ENCODE measurements at places on chromosomes 3 and 15. TPM values are rescaled to one million over a fixed set of nuclear protein-coding genes. Genes with fewer than 3 reads are reported as not detected.

DNA sequence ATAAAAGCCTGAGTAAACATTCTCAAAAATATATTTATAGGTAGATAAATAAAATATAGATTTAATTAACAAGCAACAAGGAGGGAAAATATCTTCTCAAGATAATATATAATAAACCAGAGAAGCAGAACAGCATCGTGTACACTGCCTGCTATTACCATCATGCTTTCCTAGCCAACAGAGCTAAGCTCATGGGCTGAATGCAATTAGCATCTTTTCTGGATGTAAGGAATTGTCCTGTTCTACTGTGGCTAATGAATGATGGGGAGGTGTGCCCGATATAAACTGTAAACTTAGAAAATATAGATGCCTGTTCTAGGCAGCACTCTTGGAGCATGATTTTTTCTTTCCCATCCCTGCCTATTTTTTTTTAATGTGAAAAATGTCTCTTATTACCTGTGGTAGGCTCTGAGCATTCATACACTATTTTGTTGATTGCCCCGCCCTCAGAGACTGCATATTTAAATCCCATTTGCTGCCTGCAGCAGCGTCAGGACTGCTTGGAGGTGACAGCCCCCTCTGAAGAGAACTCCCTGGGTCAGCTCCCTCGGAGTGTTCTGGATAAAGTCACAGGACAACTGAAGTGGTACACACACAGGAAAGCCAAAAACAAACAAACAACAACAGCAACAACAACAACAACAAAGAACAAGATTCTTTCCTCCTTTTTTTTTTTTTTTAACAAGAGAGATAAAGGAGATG lies 312.3 kb downstream of the SATB1 start:
- no peak for DNase-seq

Gene TM4SF4
- total RNA-seq, result 4.1 TPM

DNA sequence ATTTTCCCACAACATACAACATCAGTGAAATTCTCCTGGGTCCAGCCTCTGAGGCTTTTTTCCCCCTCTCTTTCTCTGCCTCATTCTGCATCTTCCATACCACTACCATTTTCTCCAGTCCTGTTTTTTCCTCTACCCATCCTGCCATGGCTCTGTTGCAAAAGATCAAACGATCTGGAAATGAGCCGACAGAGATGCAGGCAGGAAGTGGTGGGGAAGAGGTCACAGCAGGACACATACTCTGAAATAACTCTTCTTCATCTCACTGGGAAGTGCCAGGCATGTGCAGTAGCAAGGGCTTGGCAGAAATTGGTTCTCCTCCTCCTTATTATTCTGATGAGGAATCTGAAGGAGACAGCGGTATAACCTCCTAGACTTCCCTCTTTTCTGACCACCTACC lies 114.3 kb downstream of the CORO2B start:
- no peak for DNase-seq

- no peak for DNase-seq
These were observed 84.3 kb downstream of the HERC1 start for GRCh38 chr15:63749330-63749942.

DNA sequence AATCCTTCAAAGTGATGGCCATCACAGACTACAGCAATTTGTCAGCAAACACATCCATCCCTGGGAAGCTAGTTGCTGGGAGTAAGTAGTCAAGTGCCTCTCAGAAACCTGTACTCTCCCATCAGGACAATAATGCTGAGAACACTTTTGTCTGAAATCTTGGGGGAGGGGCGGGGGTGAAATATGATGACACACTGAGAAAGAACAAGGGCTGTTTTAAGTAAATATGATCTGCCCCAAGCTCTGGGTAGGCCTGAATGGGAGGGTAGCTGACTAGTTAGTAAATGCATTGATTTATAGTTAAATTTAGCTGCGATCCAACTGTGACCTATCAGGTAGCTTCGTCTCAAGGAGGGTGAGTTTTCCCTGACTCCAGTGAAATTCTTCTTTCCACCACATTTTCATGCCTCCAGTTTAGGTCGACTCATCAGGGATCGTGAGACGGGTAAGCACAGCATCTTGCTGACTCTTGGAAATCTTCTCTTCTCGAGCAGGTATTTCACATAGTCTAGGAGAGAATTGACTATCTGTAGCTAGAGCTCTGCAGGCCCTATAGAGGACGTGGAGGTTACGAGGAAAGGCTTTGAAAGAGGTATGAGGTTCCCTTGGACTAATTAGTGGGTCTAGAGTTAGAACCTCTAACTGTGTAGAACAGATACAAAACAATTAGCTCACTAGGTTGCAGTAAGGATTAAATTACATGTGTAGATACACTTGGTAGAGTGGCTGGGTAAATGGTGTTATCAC lies 213.4 kb upstream of the SLC2A2 start:
- no peak for DNase-seq

- no peak for DNase-seq
These were observed 998.4 kb downstream of the IGSF11 start for GRCh38 chr3:118036215-118036614.

DNA sequence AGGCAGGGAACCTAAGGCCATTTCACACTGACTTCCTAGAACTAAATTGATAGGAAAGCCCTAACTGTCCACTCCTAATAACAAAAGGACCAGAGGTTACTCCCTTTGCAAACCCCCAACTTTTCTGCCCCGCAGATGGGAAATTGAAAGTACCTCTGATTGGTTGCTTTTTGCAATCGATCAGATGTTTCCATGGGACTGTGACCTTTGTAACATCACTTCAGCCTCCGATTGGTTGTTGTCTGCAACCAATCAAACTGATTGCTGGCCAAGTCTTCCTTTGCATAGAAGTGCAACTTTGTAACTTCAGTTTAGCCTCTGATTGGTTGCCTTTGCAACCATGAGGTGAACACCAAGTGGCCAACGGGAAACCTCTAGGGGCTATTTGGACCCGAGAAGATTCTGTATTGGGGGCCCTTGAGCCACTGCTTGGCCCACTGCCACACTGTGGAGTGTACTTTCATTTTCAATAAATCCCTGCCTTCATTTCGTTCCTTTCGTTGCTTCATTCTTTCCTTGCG lies 11.3 kb upstream of the KNL1 start:
- DNase-seq, result no peak

DNA sequence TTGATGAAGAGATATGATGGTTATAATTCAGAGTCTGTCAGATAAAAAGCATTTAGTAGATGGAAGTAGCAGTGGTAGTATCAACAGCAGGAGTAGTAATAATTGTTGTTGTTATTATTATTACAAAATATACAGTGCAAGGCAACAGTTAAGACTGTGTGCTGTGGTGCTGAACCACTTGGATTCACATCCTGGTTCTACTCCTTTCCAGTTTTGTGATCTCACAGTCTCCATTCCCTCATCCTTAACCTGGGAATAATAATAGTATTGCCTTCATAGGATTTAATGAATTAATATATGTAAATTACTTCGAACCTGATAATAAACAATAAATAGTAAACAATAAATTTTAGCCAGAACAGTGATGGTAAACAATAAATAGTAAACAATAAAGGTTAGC lies 37.1 kb upstream of the TSC22D2 start:
- no peak for DNase-seq

- DNase-seq, result no peak
These were observed 115.0 kb downstream of the ISL2 start for GRCh38 chr15:76451540-76451939.

GRCh38 chr15:47987908-47988532 lies 132.8 kb upstream of the SLC24A5 start:
- DNase-seq, result no peak

Gene THOC7
- total RNA-seq, result 110 TPM

DNA sequence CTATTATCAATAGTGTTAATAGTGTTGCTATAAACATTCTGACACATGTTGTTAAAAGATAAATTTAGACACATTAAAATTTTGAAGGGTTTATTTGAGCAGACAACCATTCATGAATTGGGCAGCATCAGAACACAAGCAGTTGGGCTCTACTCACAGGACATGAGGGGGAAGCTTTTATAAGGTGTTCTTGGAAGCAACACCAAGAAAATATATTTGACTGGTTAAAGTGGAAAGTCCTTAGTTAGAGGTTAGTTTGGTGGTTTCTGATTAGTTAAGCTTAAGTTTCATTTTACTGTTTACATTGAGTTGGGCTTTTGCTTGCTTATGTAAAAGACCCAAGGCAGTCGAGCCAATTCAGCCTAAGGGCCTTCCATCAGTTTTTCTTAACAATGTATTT lies 220.7 kb downstream of the CD47 start:
- DNase-seq, result no peak

DNA sequence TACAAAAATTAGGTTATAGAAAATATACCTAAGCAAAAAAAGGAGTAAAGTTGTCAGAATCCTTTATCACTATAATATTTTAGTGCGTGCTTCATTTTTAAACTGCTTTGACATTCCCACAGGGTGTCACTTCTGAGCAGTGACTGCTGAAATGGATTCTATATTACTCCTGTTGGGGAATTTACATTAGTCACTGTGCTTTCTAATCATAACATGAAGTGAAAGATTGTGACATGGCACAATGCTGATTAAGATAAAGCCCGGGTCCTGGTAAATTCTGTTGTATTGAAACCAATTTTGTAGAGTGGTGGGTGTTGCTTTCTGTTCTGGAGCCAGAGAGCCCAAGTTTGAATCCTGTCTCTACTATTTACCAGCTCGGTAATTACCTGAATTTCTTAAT lies 36.4 kb upstream of the EHHADH start:
- no peak for DNase-seq

- DNase-seq, result no peak
These were observed 15.6 kb downstream of the KAT2B start for GRCh38 chr3:20055842-20056241.

Gene IQCF5
- not detected for total RNA-seq

GRCh38 chr15:78061963-78062427 lies 15.5 kb downstream of the TBC1D2B start:
- no peak for DNase-seq

- no peak for DNase-seq
These were observed 12.5 kb downstream of the MBNL1 start for GRCh38 chr3:152281133-152281713.

Gene MFAP1
- total RNA-seq, result 13.3 TPM

GRCh38 chr15:76935620-76936019 lies 4.1 kb downstream of the RCN2 start:
- DNase-seq, result no peak

DNA sequence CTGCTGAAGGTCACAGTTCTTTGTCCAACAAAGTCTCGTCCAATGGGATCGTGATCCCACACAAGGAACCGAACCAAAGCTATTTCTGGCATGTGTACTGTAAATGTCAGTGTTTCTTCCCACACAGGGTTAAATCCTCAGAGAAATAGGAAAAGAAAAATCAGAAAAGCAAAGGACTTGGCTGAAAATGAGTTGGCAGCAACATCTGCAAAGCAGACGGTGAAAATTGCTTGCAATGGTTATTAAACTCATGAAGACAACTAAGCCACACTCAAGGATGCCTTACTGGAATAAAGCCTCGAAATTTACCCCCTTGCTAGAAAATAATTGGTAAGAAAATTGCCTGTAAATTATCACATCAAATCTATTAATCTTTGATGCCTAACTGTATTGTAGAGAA lies 195.2 kb upstream of the STRIT1 start:
- no peak for DNase-seq

- no peak for DNase-seq
These were observed 58.1 kb upstream of the AGBL1 start for GRCh38 chr15:86021281-86022264.

DNA sequence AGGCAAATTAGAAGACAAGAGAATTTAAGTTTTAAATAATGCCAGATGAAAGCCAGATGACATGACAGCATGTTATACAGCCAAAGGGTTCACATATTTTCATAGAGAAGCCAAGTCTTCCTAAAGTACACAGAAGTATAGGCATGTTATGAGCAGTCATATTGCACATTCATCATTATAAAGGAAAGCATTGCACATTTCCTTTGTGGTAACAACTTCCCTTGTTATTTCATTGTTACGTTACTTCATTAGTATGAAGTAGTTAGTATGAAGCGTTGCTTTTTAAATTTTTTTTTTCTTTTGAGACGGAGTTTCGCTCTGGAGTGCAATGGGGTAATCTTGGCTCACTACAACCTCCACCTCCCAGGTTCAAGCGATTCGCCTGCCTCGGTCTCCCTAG lies 4.6 kb upstream of the ABCC5 start:
- DNase-seq, result no peak

DNA sequence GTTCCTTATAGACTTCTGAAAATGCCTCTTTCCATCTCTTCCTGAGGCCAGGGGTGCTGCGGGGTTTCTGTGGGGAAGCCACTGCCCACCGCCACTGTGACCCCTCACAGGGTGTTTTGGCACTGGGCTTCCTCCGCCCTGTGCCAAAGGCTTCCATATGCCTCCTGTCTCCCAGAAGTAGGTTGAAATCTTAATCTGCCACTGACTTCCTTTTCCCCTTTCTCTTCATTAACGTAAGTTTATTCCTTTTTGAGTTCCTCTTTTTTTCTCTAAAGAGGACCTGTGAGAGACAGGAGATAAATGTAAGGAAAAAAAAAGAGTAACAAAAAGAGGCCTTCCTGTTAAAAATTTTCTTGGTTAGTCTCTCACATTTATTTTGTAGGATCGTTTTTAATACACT lies 220.5 kb downstream of the CTNNB1 start:
- DNase-seq, result no peak

Gene FEZF2
- total RNA-seq, result not detected

DNA sequence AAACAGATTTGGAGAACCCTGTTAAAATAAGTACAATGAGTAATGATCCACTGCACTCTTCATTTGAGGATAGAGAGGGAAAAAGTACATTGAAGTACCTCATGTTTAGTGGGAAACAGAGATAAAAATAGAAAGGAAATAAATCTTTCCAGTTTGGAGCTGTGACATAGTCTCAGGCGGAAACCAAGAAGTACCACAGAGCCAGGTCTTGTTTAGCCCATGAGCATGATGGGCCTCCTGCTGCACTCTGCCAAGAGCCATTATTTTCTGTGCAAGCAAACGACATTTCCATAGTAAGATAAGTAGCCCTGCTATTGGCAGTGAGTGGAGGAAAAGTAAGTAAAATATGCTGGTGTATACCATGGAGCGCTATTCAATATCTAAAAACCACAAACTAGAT lies 796.1 kb downstream of the TBL1XR1 start:
- DNase-seq, result no peak

Gene GPR171
- total RNA-seq, result 0.55 TPM

Gene LDHAL6B
- not detected for total RNA-seq

DNA sequence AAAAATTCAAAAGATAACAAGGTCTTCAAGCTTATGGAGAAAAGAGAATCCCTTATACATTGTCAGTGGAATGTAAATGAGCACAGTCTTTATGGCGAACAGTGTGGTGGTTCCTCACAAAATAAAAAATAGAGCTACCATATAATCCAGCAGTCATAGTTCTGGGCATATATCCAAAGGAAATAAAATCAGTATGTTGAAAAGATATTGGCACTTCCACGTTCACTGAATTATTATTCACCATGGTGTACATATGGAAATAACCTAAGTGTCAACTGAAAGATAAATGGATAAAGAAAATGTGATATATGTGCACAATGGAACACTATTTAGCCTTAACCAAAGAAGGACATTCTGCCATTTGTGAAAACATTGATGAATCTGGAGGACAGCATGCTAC lies 1161.2 kb downstream of the ROBO2 start:
- no peak for DNase-seq

GRCh38 chr3:69126999-69127398 lies 4.6 kb upstream of the LMOD3 start:
- DNase-seq, result no peak

Gene CPN2
- total RNA-seq, result not detected
